ENCODE measurements at places on chromosomes 16 and 17. TPM values are rescaled to one million over a fixed set of nuclear protein-coding genes. Genes with fewer than 3 reads are reported as not detected.

The ADGRG3 gene
- 0.49 TPM for total RNA-seq

- no peak overlapping the region for H3K4me3 ChIP-seq
- no peak overlapping the region for H3K27ac ChIP-seq
- H3K36me3 ChIP-seq, result no peaks in the 10 kb centered on the region
- DNase-seq, result no peak
Observed at GRCh38 chr16:59053911-59054310, 319.8 kb upstream of the GOT2 start.

DNA sequence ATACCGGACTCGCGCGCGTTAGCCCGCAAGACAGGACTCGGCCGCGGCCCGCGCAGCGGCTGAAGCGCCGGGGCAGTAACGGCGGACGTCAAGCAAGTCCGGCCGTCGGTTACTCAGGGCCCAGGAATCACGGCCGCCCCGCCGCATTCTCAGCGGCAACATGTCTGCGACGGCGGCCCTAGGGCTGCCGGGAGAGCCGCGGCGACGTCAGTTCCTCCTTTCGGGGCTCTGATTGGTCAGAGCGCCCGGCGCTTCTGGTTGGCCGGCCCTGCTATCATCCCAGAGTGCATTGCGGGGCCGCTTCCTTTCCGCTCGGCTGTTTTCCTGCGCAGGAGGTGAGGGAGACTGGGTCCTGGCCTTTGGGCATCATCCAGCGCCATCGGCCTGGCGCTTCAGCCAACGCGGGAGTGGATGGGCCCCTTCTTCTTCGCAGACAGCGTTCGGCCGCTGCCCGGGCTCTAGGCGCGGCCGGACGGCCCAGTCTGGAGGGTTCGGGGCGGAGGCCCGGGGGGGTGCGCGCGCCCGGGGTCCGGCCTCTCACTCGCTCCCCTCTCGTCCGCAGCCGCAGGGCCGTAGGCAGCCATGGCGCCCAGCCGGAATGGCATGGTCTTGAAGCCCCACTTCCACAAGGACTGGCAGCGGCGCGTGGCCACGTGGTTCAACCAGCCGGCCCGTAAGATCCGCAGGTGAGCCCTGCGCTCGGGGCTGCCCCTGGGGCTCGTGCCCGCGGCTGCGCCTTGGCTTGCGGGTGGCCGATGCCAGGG is at the start of gene RPL13:
RPL13 (plus strand) TSS at position 305 of the 764 bp plus-strand sequence; CDS start at position 583, 278 bp downstream.
- H3K4me3 ChIP-seq, result peak within 1 kb of the TSS; percentile 92
- H3K27ac ChIP-seq, result peak within 1 kb of the TSS; percentile 94
- DNase-seq, result peak; percentile 98
- H3K27me3 ChIP-seq, result no peaks in the 10 kb centered on the region

DNA sequence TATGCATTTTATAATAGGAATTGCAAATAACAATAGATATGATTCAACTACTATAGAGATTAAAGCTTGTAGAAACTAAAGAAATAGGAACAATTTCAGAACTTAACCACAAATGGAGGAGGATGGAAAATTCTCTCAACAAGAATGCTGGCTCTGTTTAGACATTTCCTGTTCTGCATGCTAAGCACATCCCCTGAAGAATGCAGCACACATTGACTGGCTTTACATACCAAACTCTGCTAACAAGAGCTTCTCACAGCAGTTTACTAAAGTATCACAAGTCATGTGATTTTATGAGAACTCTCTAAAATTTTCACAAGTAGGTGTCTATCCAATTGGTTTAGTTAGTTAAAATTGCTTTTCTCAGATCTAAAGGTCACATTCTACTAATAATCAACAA is 85.2 kb downstream of the SPAG9 start:
- no peak overlapping the region for H3K4me3 ChIP-seq
- DNase-seq, result no peak
- H3K4me1 ChIP-seq, result peaks cover 7% of the 10 kb centered on the region
- no peaks in the 10 kb centered on the region for H3K27me3 ChIP-seq

DNA sequence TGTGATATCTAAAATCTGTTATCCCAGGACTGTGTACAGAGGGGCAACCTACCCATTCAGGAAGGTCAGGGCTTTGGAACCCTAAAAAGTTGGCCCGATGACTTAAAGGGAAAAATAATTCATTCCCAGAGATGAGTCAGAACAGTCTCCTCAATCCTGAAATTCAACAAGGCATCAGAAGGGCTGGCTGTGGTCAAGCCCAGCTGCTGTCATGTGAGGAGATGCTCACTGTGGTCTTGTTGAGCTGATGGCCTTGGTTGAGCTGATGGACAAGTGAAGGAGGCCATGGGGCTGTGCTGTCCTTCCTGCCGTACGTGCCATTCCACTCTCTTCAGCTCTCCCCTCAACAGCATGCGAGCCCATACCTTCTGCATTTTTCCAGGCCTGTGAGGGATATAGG is 20.9 kb upstream of the DRG2 start:
- no peak overlapping the region for H3K4me3 ChIP-seq
- H3K36me3 ChIP-seq, result no peaks in the 10 kb centered on the region
- H3K4me1 ChIP-seq, result no peaks in the 10 kb centered on the region
- no peaks in the 10 kb centered on the region for H3K27me3 ChIP-seq
- no peak overlapping the region for H3K27ac ChIP-seq

DNA sequence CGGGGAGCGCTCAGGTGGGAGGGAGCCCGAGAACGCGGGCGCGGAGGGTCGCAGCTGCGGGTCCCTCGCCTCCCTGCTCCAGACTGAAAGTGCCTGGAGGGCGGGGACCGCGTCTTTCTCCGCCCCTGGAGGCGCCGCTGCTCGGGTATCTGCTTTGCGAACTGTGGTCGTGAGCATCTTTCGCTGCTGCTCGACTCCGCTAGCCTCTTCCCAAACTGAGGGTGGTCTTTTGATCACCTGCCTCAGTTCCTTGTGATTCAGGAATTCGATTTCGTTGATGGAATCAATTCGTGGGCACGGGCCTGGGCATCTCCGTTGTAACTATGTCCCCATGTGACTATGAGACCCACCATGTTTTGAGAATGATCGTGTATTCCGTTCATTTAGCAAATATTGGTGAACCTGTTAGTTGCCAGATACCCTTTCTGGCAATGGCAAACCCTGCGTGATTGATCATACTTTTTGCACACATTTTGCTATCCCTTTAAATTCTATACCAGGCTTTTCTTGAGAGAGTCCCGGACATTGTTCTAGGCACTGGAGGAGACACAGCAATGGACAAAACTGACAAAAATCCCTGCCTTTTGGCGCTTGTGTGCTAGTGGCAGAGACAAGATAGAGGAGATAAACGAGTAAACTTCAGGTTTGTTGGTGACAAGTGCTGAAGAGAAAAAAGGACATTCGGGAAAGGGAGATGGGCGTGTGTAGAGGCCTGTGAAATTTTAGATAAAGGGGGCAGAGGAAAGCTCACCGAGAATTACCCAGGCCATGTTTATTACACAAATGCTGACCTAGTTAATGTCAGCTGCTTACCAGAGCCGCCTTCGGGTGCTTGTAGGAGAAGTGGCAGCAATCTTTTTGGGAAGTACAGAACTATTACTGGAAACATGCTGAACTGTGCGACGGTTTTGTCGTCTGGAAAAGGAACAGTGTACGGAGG is 948 bp downstream of the UTP18 start:
- peak overlapping the region; percentile 76 for H3K4me3 ChIP-seq
- DNase-seq, result no peak
- peaks cover 34% of the 10 kb centered on the region for H3K4me1 ChIP-seq

GRCh38 chr16:77386831-77387814 is 47.7 kb downstream of the ADAMTS18 start:
- H3K27me3 ChIP-seq, result no peaks in the 10 kb centered on the region
- DNase-seq, result no peak
- no peak overlapping the region for H3K4me3 ChIP-seq

- H3K27me3 ChIP-seq, result no peaks in the 10 kb centered on the region
- no peak for DNase-seq
- H3K4me1 ChIP-seq, result no peaks in the 10 kb centered on the region
- H3K27ac ChIP-seq, result no peak overlapping the region
Observed at GRCh38 chr17:61474934-61475333, 22.7 kb downstream of the TBX4 start.

DNA sequence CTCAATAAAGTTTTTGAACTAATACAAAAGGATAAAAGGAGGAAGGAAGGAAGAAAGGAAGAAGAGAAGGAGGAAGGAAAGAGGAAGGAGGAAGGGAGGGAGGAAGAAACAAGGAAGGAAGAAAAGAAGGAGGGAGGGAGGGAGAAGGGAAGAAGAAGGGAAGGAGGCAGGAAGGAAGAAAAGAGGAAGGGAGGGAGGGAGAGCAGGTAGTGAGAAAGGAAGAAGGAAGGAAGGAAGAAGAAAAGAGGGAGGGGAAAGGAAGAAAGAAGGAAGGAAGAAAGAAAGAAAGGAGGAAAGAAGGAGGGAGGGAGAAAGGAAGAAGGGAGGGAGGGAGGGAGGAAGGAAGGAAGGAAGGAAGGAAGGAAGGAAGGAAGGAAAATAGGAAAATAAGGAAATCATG is 263.8 kb upstream of the C16orf82 start:
- no peaks in the 10 kb centered on the region for H3K27me3 ChIP-seq
- H3K4me3 ChIP-seq, result no peak overlapping the region
- H3K27ac ChIP-seq, result no peak overlapping the region
- no peak for DNase-seq

- no peaks in the 10 kb centered on the region for H3K27me3 ChIP-seq
- no peak overlapping the region for H3K27ac ChIP-seq
- DNase-seq, result no peak
- H3K36me3 ChIP-seq, result peaks cover 77% of the 10 kb centered on the region
- H3K4me3 ChIP-seq, result no peak overlapping the region
Observed at GRCh38 chr17:17134051-17134956, 71.8 kb downstream of the PLD6 start.

DNA sequence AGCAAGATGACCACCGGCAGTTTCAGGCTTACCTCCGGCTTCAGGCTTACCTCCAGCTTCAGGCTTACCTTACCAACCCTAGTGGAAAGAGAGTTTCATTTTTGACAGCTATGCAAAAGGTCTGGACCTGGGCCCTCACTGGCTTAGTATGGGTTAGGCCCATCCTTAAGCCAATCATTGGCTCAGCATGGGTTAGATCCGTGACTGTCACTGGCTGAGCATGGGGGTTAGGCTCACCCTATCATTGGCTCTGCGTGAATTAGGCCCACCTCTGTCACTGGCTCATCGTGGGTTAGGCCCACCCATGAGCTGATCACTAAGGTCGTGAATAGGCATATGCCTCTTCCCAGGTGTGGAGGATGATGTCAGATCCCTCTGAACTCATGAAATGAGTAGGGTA is 8.1 kb downstream of the NDE1 start:
- H3K4me1 ChIP-seq, result no peaks in the 10 kb centered on the region
- H3K27ac ChIP-seq, result no peak overlapping the region
- H3K4me3 ChIP-seq, result no peak overlapping the region
- no peaks in the 10 kb centered on the region for H3K36me3 ChIP-seq
- no peaks in the 10 kb centered on the region for H3K27me3 ChIP-seq

GRCh38 chr17:61766520-61766919 is 96.8 kb downstream of the BRIP1 start:
- no peaks in the 10 kb centered on the region for H3K27me3 ChIP-seq
- no peak for DNase-seq
- no peaks in the 10 kb centered on the region for H3K4me1 ChIP-seq
- H3K27ac ChIP-seq, result no peak overlapping the region

Measured in pancreas (tissue), 10 donors.